Transverse colon (tissue), 4 donors: ENCODE measurements at places on chromosomes 11 and 22. TPM values are rescaled to one million over a fixed set of nuclear protein-coding genes. Genes with fewer than 3 reads are reported as not detected.

DNA sequence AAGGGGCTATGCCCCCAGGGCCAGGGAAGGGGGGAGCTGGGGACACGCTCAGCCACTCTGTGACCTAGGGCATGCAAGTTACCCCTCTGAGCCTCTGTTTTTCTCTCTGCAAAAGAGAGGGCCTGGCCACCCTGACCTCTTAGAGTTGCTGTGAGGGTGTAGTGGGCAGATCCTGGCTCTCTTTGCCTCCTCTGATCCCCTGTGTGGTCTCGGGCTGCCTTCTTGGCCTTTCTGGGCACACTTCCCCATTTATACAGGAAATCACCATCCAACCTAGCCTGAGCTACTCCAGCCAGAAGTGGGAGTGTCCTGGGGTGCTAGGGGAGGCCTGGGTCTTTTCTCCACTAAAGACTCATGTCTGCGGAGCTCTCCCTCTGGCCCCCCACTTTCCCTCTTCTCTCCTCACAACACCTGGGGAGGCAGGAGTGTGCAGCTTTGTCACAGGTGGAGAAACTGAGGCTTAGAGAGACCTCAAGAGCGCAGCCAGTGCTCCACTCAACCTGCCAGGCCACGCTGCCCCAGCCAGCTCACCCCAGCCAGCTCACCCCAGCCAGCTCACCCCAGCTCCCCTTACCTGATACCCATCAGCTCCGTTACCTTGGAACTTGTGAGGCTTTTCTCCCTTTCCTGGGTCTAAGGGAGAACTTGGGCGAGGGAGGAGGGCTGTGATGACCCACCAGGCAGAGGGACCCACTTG lies 1.4 kb downstream of the AIFM3 start:
- H3K27ac ChIP-seq = no peak overlapping the region
- peaks cover 14% of the 10 kb centered on the region for H3K27me3 ChIP-seq
- peaks cover 46% of the 10 kb centered on the region for H3K4me1 ChIP-seq
- DNase-seq = no peak

DNA sequence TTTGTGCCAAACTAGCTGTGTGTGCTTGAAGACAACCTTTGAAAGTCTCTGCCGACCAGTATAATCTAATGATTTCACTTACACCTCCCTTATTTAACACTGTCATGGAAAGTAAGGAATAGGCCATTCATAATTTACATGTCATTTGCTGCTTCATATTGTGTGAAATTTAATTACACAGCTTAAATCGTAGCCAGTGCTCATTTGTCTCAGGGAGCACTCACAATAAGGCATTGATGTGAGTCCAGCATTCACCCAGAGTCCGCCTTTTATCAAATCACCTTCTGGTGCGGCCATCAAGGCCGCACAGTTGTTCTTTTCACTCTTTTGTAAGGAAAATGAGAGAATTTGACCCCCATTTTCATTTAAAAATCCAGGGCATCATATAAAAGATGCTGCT lies 46.9 kb downstream of the PAX6 start:
- no peaks in the 10 kb centered on the region for H3K4me1 ChIP-seq
- no peaks in the 10 kb centered on the region for H3K27me3 ChIP-seq
- no peak overlapping the region for H3K4me3 ChIP-seq

DNA sequence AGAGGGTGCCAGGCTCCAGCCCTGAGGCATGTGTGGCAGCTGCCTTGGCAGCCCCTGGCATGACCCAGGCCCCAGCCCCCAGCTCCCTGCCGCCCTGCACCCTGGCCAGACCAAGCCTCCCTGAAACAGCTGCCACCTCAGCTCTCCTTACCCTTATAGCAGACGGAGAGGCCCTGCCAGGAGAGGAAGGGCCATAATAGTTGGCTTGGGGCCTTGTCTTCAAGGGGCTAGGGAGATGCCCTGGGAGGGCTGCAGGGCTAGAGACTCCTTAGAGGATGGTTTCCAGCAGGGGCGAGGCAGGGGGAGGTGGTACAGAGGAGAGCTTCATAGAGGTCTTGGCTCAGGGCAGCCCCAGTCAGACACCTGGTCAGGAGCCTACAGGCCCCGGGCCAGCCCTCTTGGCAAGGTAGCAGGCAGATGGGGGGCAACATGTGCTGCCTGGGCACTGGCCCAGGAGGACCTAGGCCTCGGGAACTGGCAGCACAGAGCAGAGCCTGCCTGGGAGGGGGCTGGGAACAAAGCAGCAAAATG lies 13.0 kb downstream of the SMTN start:
- peak overlapping the region; percentile 24 for H3K4me3 ChIP-seq
- H3K4me1 ChIP-seq = peaks cover 24% of the 10 kb centered on the region
- no peaks in the 10 kb centered on the region for H3K27me3 ChIP-seq
- peak overlapping the region; percentile 96 for H3K27ac ChIP-seq
- DNase-seq = peak; percentile 13

DNA sequence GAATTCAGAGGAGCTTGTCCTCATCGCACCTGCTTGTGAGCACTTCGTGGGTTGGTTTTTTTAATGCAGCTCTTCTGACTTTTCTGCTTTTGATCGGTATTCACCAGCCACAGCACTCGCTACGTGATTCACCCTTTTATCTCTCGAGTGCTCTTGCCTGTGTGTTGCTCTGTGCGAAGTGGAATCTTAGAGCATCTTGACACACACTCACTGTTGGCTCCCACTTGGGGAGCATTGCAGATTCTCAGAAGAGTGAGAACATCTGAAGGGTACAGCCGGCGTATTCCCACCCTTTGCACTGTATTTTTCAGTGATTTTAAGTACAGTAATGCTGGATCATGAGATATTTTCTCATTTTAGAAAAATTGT lies 10.9 kb downstream of the TNNT3 start:
- no peaks in the 10 kb centered on the region for H3K4me1 ChIP-seq
- H3K27ac ChIP-seq = no peak overlapping the region
- H3K36me3 ChIP-seq = no peaks in the 10 kb centered on the region

- H3K4me3 ChIP-seq = no peak overlapping the region
- H3K27me3 ChIP-seq = no peaks in the 10 kb centered on the region
- peak overlapping the region; percentile 50 for H3K27ac ChIP-seq
- H3K4me1 ChIP-seq = no peaks in the 10 kb centered on the region
- no peaks in the 10 kb centered on the region for H3K36me3 ChIP-seq
Measured at GRCh38 chr11:7484645-7485044, 661 bp upstream of the OLFML1 start.

DNA sequence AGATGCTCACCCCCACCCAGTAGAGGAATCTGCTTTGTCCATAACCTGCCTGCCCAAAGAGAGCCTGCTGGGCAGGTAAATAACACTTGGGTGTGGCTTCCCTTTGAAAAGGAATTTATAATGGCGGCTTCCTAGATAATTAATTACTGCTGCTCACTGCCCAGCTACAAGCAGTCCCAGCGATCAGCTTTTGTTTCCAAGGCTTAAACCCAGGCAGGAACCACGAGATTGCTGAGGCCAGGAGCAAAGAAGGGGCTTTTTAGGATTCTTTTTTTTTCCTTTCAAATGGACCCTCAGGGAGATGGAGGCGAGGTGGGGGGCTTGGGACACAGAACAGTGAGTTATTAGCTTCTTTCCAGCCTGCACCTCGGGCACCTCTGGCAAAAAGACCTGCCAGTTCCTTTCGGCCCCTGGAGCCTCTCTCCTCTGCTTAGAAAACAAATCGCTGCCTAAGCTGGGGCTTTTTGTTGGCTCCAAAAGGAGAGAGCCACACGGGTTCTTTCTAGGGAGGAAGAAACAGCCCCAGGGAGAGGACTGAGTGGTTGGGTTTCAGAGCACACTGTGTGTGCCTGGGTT lies 107.2 kb downstream of the TSPAN18 start:
- H3K27me3 ChIP-seq = peaks cover 13% of the 10 kb centered on the region
- no peaks in the 10 kb centered on the region for H3K36me3 ChIP-seq
- H3K4me1 ChIP-seq = peaks cover 16% of the 10 kb centered on the region

DNA sequence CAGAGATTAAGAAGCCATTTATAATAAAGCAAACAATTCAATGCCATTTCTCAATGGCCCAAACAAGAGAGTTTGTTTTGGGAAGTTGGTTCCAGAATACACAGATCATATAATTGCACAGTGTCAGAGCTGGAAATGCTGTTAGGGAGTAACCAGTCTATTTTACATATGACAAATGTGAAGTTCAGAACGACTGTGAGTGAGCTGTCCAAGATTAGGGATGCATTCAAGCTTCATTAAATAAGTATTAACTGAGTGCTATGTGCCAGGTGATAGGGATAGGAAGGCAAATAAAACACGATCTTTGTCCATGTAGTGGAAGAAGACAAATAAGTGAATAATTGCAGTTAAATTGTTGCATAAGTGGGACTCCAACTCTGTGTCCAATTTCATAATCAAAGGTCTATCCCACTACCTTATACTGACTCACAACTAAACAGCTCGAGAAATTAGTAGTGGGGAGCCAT lies 33.1 kb upstream of the PICALM start:
- H3K4me3 ChIP-seq = no peak overlapping the region
- H3K36me3 ChIP-seq = no peaks in the 10 kb centered on the region
- no peak for DNase-seq

GRCh38 chr11:67376873-67377808 lies 3.7 kb upstream of the CLCF1 start:
- H3K4me1 ChIP-seq = peaks cover 7% of the 10 kb centered on the region
- H3K36me3 ChIP-seq = no peaks in the 10 kb centered on the region
- DNase-seq = no peak
- no peaks in the 10 kb centered on the region for H3K27me3 ChIP-seq

DNA sequence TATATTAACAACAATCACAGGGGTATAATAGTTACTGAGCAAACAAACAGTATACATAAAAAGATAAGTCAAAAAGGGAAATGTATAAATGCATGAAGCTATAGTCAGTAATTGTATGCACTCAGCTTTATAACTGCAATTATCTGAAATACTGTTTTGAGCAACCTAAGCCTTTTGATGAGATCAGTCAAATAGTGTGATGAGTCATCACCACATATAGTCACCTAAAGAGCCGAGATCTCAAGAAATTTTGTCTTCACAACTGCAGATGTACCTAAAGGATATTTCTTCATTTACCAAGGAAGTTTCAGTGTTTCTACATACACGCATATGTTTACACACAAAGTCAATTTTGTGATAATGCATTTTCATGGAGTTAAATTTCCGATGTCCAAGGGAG lies 5.4 kb upstream of the OR51A2 start:
- DNase-seq = no peak
- H3K36me3 ChIP-seq = no peaks in the 10 kb centered on the region
- H3K27me3 ChIP-seq = no peaks in the 10 kb centered on the region

DNA sequence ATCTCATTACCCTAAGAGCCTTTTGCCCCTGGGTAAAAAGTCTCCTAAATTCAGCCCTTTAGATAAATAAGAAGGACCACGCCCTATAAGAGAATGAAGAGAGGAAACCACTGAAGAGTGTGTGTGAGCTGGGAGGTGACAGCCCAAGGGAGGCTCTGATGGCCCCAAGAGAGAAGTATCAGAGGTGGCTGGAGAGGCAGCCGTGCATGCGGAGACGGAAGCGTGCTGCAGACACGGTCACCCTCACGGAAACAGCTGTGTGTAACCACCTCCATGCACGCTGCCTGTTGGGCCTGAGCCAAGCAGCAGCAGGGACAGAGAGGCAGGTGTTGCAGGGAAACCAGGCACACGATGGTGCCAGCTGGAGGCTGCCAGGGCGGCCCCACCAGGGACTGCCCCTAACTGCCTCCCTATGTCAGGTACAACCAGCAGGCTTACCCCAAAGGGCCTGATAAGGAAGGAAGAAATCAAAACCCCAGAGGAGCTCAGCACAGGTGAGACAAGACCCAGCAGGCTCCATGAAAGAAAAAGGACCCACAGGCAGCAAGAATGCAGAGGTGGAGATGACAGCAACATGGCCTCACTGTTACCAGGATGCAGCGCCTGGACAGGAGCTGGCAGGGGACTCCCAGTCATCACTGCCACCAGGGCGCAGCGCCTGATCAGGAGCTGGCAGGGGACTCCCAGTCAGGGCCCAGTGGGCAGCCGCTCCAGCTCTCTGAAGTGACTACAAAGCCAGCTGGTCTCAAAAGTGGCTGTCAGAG lies 7.8 kb downstream of the LARGE2 start:
- H3K4me1 ChIP-seq = peaks cover 7% of the 10 kb centered on the region
- H3K27me3 ChIP-seq = no peaks in the 10 kb centered on the region
- peak; percentile 78 for DNase-seq
- H3K27ac ChIP-seq = no peak overlapping the region

- H3K36me3 ChIP-seq = no peaks in the 10 kb centered on the region
- H3K4me3 ChIP-seq = peak overlapping the region; percentile 51
- peak overlapping the region; percentile 70 for H3K27ac ChIP-seq
- DNase-seq = peak; percentile 28
- no peaks in the 10 kb centered on the region for H3K4me1 ChIP-seq
- H3K27me3 ChIP-seq = peaks cover 68% of the 10 kb centered on the region
Measured at GRCh38 chr11:101127699-101128570, 1.7 kb downstream of the PGR start.

DNA sequence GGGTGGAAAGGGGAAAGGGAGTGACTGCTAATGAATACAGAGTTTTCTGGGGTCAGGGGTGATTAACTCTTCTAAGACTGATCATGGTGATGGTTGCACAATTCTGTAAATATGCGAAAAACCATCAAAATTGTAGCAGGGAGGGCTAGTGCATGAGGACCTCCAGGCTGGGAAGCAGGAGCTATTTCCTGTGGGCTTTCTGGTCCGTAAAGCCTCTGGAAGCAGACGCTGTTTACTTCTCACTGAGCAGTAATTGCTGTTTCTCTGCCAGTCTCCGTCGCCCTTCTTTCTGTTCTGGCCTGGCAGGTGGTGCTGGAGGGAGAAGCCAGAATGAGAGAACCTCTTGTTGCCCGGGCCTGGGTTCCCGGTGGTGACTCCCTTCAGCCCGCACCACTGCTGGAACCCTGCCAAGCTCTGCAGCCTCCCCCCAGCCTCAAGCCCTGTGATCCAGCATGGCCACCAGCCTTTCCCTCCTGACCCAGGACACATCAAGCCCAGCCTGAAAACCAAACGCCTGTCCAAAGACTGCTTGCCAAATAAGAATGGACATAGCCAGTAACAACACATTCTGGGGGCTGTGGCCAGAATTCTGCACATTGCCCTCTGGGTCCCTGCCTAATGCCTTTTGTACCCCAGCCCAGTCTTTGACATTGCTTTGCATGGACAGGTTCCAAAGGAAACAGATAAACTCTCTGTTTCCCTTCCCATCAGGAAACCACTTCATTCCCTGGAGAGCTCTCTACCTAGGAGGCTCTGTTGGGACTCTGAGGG lies 201.0 kb upstream of the NAV2 start:
- no peaks in the 10 kb centered on the region for H3K36me3 ChIP-seq
- H3K4me3 ChIP-seq = no peak overlapping the region
- peaks cover 9% of the 10 kb centered on the region for H3K27me3 ChIP-seq

GRCh38 chr22:47067911-47068625 lies 305.6 kb downstream of the TBC1D22A start:
- H3K4me3 ChIP-seq = no peak overlapping the region
- H3K27ac ChIP-seq = no peak overlapping the region
- H3K27me3 ChIP-seq = no peaks in the 10 kb centered on the region
- H3K36me3 ChIP-seq = no peaks in the 10 kb centered on the region
- DNase-seq = peak; percentile 1

GRCh38 chr11:92917927-92918326 lies 51.5 kb upstream of the MTNR1B start:
- no peaks in the 10 kb centered on the region for H3K4me1 ChIP-seq
- no peak overlapping the region for H3K4me3 ChIP-seq
- H3K27ac ChIP-seq = no peak overlapping the region
- no peaks in the 10 kb centered on the region for H3K27me3 ChIP-seq
- no peak for DNase-seq
- H3K36me3 ChIP-seq = no peaks in the 10 kb centered on the region

Gene MUC15
- total RNA-seq = not detected
